ENCODE measurements at places on chromosomes 16 and 17. TPM values are rescaled to one million over a fixed set of nuclear protein-coding genes. Genes with fewer than 3 reads are reported as not detected.

Gene WNT3
- not detected for polyA plus RNA-seq

Gene TBC1D3K
- polyA plus RNA-seq: not detected

Gene RND2
- polyA plus RNA-seq: not detected

Gene GPS2
- polyA plus RNA-seq: 103 TPM

Gene SSTR5
- not detected for polyA plus RNA-seq
